ENCODE measurements at places on chromosomes 1 and 21.
A peak's percentile ranks its signal among the peaks of the same experiment; 100 is the strongest.

DNA sequence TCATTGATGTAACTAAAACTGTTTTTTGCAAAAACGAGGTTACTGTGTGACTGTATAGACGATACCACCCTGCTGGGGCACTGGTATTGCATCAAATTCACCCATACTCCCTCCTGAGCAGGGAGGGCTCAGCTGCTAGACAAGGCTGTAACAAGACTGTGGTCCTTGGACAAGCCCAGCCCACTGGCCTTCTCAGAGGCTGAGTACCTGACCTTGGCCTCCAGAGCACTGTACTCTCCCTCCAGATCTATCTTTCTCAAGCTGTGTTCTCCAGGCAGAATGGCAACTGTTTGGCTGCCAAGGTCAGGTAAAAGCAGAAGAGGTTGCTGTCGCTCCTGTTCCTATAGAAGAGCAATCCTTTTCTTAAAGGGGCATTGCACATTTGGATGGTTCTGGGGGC, 8.5 kb downstream of the OLFML2B start:
- DNase-seq, result no peak

DNA sequence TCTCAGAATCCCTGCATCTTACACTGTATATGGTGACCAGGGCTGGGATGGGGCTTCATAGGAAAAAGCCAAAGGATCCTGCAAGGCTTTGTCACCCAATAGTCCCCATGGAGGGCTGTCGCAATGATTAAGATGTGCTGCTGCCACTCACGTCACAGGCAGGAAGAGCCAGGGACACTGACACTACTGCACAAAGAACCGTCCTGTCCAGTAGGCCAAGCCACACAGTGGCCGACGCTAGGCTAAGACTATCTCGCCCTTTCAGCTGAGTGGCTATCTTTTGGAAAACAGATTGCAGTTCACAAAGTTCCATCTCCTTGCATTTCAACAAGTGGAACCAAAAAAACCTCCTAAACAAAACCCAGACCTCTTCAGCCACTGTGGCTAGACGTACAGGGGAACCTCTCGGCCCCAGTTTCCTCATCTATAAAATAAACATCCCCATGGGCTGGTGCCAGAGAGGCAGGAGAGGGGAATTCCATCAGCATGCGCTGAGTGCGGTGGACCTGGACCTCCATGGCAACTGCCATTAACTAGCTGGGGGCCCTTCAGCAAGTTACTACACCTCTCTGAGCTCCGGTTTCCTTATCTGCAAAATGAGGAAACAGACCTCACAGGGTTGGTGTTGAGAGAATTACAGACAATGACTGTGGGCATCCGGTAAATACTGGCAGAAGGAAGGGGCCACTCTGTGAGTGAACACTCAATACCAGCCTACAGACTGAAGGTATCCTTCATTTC, 8.7 kb downstream of the CAPZB start:
- DNase-seq, result no peak

- no peak for DNase-seq
Measured at GRCh38 chr21:29637134-29637533, 302.7 kb downstream of the GRIK1 start.

GRCh38 chr1:25109531-25109951, 122.8 kb downstream of the SYF2 start:
- DNase-seq, result no peak

GRCh38 chr1:87045761-87046304, 131.4 kb downstream of the HS2ST1 start:
- DNase-seq, result peak; percentile 34

DNA sequence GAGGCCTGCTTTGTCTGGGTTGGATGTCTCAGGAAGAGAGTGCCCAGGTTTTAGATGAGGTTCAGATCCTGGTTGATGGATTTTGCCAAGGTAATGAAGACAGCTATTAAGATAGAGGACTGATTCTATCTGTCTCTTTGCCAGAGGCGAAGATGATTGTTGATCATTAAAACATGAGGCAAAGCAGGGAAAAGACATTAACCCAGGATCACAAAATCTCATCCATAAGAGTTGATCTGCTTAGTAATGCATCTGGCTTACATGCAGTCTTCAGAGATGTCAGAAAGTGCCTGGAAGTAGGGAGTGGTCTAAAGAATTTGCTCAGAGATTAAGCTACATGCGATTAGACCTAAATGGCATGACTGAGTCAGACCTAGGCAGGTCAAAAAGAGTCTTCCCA, 229.6 kb upstream of the PLD5 start:
- DNase-seq, result no peak

DNA sequence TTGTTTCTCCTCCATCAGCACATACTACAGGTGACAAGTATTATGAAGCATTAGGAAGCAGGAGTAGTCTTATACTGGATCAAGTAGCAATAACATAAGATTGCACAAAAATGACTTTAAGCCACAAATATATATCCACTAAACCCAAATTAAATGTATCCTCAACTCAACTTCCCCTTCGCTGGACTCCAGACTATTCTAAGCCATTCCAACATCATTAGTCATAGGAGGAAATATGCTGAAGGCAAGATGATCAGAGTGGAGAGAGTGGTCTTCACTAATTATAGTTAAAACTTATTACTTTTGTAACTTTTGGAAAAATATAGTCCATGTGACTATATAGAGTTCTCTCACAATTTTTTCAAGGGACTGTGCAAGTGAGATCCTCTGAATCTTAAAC, 390.7 kb upstream of the ZP4 start:
- DNase-seq, result no peak

- no peak for DNase-seq
Measured at GRCh38 chr1:47186267-47187185, 3.3 kb downstream of the PDZK1IP1 start.

DNA sequence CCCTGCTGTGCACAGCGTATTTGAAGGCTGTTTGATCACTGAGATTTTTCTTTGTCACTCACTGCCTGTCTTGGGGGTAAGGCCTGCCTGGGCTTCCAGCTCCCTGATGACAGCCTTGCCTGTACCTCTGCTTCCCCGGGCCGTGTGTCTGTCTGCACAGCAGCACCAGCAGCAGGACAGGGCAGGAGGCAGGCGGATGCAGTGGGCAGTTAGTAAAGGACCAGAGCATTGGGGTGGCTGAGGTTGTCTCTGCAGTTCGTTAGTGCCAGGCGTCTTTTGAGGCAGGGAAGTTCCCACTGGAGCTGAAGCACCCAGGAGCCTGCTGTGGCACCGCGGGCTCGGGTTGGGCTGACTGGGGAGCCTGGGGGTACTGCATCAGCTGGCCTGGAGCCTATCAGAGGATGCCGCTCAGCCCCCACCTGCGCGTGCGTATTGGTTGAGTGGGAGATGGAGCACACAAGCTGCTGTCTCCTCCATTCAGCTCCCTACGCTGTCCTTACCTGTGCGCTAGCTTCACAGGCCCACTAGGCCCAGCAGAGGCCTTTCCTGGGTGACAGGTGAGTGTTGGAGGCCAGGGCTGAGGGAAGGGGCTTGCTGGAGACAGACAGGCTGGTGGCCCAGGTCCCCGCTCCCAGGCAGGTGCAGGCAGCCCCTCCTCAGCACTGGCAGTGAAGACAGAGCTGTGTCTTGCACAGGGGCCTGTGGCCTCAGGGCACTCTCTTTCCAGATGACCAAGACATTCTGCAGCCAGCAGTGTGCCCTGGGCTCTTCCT, 28.2 kb downstream of the SNAP47 start:
- DNase-seq, result no peak

- DNase-seq, result no peak
Measured at GRCh38 chr1:66699213-66699612, 53.0 kb upstream of the DYNLT5 start.

- DNase-seq, result no peak
Measured at GRCh38 chr1:36198641-36199040, 25.6 kb upstream of the THRAP3 start.

DNA sequence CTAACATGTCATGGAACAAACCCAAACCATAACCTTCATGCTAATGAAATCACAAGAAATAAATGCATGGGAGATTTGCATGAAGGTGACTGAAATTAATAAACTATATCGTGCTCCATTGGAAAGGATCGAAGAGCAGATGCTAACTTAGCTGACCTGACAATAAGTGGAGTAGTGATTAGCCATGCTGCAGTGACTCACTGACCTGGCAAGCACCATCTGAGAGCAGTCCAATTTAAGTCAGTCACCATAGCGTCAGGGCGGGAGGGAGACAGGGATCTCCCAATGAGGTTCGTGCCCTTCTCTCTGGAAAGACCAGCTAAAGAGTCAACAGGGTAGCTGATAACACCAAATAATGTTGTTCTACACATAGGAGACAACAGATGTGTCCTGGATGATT, 21.5 kb downstream of the OLIG2 start:
- no peak for DNase-seq

DNA sequence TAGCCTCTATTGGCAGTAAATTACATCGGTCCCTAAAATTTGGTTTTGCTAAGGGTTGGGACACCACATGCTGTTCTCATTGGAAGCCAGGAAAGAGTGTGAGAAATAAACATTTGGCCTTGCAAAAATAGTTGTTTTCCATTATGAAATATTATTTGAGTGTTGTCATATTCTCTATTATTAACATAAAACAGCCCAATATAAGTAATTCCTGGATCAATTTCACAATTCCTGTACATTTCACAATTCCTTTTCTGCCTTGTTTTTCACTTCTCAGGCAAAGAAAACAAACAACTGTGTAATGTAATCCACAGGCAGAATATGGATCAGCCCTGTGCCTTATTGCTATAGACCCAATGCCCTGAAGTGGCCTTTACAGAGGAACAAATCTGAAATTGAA, 40.5 kb downstream of the C1orf87 start:
- DNase-seq, result no peak

DNA sequence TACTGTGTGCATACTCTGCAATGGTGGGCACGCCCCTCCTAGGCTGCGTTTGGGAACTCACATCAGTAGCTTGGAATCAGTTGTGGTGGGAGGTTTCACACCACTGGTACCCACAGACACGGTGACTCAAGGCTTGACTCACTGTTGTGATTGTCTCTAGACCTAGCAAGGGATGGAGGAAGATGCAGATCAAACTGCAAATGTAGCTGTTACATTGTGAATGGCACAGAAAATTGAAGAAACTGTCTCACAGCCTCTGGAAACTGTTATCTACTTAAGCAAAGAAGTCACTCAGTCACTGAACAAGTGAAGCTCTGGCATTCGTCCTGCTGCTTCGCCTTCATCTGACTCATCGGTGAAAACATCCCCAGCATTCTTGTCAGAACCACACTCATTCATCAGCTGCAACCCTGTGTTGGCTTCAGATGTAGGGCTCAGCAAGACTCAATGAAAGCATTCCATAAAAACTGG, 59.5 kb downstream of the POFUT2 start:
- DNase-seq, result no peak

- no peak for DNase-seq
Measured at GRCh38 chr21:29625990-29626389, 313.8 kb downstream of the GRIK1 start.

DNA sequence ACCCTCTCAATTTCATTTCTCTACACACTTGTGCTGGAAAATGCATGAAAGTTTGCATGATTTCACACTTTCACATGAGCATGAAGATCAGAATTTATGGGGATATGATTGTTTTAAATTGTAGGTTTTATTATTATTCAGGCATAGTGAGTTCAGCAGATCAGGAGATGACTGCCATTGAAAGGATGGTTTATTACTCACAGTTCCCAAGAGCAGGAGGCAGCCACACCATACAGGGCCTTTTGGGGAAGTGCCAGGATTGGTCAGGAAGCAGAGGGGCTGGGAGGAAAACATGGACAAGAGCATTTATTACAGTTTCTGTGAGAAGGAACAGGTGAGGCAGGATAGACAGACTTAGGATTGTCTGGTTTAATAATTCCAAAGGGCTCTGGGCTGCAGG, 114.6 kb upstream of the KCNJ15 start:
- no peak for DNase-seq

GRCh38 chr1:232291681-232292080, 338.3 kb downstream of the SIPA1L2 start:
- DNase-seq, result no peak

GRCh38 chr1:164296172-164296571, 262.8 kb upstream of the PBX1 start:
- no peak for DNase-seq

Measured in DND-41 (cell line).